ENCODE measurements at places on chromosomes 3 and 15.

DNA sequence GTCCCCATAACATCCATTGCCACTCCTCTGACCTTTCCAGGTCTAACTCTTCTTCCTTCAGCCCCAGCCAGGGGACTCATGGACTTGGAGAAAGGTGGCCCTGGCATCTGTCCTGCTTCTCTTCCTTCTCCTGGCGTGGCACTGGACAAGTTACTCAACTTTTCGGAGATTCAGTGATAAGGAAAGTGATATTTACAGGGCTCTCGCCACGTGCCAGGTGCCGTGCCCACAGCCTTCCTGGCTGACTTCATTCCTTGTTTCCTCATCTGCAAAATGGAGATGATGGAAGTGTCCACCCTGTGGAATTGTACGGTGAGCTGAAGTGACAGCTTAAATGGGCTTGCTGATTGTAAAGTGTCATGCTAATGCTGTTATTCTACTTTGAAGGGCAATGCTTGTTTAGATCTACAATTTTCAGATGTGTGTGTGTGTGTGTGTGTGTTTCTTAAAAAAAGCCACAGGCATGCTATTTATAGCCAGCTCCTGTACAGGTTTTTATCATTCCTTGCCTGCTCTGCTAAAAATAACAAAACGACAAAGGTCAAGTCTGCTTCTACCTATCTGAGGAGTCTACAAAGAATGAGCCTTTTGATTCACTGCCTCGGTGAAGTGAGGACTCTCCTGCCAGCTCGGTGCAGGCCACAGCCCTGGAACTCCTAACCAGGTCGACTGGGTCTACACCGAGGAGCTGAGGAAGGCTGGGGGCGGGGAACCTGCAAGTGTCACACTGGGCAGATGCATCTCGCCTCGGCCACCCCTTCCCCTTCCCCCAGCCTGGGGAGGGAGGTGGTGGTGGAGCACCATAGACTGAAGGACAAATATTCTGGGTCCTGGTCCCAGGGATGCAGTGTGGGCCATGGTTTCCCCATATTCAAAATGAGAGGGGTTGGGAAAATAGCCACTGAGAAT lies 11.4 kb upstream of the ATP2B2 start:
- no peak for DNase-seq

DNA sequence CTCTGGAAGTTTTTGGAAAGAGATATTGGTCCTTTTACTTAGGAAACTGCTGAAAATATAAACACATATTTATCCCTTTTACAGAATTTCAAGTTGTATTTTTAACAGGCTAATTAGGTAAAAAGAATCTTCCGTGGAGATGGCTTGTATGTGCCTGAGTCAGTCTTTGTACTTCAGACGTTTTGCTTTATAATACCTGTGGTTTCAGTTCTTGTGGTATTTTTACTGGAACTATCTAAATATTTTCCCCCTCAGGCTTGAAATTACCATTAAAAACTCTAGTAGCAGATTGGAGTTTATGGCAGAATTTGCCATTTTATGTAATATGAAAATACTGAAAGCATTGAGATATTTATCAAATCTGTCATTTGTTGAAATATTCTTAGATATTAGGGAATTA lies 151.6 kb upstream of the CGNL1 start:
- peak; percentile 36 for DNase-seq

DNA sequence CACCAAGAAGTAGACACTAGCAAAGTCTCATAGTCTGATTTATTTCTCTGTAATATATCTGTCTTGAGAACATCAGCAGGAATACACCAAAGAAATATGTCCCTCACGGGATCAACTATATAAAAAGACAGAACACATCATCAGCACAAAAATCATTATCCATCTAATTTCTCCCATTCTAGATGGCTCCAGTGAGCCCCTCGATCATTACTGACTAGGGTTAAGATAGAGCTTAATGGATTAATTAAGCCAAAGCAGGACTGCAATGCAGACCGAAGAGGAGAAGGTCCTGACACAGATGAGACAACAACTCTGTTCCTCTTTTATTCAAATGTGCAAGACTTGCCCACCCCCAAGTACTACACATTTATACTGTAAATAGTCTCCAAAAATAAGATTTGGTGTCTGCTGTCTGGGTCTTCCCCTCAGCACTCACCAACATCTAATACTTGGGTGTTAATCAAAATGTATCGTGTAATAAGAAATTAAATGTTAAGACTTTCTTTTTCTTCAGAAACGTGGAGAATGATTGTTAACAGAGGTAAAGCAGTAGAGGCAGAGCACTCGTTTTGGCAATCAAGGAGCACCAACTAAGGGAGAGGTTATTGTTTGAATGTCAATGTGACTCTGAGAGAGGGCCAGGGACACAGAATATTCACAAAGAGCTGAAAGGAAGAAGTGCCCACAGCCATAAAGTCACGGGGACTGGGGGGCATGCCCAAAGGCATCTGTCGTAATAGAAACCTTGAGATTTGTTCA lies 133.6 kb downstream of the TIGIT start:
- DNase-seq, result no peak

- no peak for DNase-seq
These were observed 100.1 kb upstream of the SLC6A11 start for GRCh38 chr3:10715886-10716285.

DNA sequence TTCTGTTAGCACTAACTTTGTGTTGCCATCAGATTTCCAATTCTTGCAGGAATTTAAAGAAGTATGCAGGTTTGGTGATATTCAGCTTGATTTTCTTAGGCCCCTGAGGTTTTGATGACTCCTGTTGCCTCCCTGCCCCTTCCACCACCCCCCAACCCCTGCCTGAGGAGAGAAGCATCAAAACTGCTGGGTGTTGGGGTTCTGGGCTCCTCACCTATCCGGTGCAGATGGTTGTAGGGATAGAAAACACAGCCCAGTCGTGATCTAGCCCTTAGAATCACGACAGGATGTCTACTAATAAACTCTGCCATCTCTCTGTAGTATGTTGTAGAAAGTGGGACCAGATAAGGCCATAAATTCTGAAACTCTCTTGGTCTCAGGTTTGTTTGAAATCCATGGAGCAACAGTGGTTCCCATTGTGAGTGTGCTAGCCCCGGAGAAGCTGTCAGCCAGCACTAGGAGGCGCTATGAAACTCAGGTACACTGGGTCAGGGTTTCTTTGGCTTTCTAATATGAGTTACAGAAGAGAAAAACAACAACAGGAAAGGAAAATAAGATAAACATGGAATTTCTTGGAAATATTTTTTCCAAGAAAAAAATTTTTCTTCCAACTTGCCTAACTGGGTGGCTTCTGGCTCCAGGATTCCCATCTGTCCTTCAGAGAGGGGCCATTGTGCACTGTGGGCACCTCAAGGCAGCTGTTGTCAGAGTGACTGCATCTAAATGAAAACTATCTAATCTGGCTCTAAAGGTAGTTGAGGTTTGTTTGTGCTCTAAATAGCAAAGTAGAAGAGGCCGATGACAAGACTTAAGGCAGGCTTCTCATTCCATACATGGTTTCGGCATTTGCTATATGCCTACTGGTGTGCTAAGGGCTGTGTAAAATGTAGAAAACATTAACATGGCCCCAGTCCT lies 8.7 kb downstream of the SRP14 start:
- DNase-seq, result peak; percentile 35

DNA sequence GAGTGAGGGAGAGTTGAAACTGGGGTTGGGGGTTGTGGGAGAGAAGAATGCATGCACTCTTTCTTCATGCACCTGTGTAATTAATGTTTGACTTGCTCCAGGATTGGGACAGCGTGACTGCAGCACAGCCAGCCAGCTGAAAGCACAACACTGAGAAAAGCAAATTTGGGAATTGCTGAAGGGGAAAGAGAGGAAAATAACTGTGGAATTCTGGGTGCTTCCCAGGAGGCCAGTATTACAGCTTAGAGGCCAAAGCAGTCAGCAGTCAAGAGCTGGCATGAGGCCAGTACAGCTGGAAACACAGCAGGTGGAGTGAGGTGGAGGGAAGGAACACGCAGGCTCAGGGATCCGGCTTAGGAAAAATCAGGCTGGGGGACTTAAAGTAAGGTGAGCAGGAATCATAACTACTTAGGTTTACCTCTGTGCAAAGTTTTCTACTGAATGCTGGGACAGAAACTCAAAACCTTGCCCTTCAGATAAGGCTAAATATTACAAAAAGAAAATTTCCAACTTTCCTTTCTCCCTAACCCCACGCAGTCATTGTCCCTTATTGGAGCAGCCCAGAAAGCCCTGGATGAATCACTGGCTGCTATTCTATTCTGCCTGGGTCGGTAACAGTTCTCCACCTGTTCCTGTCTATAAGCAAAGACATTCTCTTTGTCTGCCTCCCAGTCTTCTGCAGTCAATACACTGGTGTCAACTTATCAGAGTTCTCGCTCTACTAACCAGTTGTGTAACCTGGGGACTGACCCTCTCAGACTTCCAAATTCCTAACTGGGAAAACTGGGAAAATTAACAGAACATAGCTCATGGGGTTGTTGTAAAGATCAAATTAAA lies 167.2 kb downstream of the MAGI1 start:
- DNase-seq, result no peak

GRCh38 chr15:45203182-45203581 lies 15.4 kb upstream of the SHF start:
- peak; percentile 15 for DNase-seq

DNA sequence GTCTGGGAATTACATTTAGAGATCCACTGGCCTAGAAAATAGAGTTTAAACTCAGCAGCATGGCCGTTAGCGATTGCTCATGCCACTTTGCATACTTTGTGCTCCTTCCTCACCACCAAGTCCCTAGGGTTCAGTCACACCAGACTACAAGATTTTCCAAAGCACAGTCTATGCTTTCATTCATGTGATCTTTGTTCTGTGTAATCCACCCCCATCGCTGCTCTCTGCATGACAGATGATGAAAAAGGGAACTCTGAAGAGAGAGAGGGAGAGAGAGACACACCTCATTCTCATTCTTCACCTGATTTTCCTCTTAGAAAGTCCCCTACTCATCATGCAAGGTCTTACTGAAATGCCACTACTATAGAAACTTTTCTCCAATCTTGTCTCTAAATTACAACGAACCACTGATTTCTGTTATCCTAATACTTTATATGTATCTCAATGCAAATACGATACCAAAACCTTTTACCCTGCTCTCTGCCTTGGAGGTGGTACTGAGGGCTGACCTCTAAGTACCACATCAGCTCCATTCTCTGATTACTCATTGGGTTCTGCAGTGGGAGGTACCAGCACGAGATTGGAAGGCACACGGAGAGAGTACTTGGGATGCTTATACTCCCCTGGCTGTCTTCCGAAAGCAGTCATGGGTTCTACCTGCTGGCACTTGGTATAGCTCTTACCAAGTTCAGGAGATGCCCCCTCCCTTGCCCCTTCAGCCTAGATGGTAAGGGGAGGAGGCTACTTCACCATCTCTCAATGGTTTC lies 1.1 kb upstream of the PARP15 start:
- DNase-seq, result no peak

DNA sequence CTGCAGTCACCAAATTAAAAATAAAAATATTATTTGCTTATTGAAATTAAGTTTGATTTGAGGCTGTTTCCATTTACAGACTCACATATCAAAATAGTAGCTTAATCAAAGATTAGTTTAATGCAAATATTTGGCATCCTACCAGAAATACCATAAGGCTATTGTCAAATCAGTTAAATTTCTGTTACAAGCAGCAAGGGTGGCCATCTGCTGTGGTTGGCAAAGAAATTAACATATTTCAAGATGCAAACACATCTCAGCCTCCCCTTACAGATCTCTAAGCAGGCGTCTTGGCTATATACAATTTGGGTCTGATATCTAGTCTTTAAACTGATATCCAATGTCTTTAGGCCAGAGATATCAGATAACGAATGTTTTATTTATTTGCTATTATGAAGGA lies 83.2 kb upstream of the NEDD4 start:
- no peak for DNase-seq

- no peak for DNase-seq
These were observed 8.7 kb downstream of the KBTBD13 start for GRCh38 chr15:65085207-65085753.

GRCh38 chr3:70620367-70620766 lies 307.9 kb upstream of the MDFIC2 start:
- DNase-seq, result no peak

DNA sequence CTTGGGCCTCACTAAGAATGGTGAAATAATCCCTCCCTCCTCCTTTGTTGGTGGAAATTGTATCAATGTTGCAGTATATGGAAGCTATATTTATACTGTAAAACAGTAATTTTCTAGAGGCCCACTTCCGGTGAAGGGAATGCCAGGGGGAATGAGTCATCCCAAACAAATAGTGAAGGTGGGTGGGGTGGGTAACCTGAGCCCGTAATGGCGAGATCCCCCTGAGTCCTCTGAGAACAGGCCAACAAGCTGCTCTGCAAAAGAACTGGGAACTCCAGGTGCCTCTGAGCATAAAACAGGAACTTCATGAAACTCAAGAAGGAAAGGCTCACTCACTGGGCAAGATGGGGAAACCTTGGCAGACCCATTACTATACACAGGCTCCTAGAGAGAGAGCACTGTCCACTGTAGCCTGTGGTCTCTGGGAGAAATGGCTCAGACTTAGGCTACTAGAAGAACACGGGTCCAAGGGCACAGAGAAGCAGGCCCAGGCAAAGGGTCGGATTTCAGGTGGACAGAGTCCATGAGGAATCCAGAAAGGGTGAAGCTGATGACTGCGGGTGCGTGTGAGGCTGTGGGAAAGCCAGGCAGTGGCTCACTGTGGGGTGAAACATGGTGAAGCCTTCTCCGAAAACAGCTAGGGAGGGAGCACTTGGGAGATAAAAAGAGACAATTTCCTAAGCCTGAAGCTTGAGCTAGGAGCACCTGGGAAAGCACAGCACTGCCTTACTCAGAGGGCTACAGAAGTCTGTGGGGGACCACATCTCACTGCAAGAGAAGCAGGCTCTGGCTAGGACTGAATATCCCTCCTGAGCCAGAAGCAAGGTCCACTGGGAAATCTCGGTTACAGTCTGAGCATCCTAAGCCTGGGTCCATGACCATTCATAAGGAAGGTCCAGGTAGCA lies 19.8 kb downstream of the LARP6 start:
- peak; percentile 69 for DNase-seq

GRCh38 chr3:161251716-161252115 lies 30.6 kb downstream of the NMD3 start:
- no peak for DNase-seq

GRCh38 chr15:40911141-40911540 lies 16.9 kb downstream of the VPS18 start:
- DNase-seq, result no peak

DNA sequence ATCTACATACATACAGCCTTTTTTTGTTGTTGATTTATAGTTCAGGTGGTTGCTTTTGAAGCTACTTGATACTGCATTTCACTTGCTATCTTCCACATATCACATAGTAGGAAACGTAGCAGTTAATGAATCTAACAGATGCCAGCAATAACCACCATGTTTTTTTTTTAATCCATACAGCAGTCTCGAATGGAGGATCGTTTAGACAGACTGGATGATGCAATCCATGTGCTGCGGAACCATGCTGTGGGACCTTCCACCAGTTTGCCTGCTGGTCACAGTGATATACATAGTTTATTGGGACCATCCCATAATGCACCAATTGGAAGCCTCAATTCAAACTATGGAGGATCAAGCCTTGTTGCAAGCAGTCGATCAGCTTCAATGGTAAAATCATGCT lies 123.2 kb upstream of the CGNL1 start:
- no peak for DNase-seq

DNA sequence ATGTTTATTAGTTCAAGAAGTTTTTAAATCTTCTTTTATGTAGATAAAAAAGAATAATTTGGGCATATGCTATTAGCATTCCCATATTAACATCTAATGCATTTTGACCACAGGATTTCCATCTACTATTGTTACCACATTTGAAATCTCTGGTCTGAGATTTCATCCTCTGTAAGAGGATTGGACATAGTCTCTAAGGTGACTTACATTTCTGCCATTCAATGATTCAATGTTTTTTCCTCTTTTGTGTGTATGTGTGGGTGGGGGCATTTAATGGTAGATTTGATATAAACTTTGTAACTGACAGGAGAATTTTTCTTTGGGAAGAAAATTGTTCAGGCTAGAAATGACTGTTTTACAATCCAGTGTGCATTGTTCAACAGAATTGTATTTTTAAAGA lies 307.3 kb upstream of the RBMS3 start:
- DNase-seq, result no peak
